Memory B cell (primary cell): ENCODE measurements at places on chromosomes 4 and X.
A peak's percentile ranks its signal among the peaks of the same experiment; 100 is the strongest.

GRCh38 chr4:160350944-160351343 lies 1248.1 kb downstream of the RAPGEF2 start:
- no peak overlapping the region for H3K27ac ChIP-seq
- H3K4me1 ChIP-seq, result no peaks in the 10 kb centered on the region
- H3K27me3 ChIP-seq, result no peaks in the 10 kb centered on the region
- DNase-seq, result no peak
- no peaks in the 10 kb centered on the region for H3K36me3 ChIP-seq

- DNase-seq, result no peak
- peaks cover 32% of the 10 kb centered on the region for H3K36me3 ChIP-seq
- H3K4me1 ChIP-seq, result no peaks in the 10 kb centered on the region
- no peak overlapping the region for H3K27ac ChIP-seq
- H3K4me3 ChIP-seq, result no peak overlapping the region
- no peaks in the 10 kb centered on the region for H3K27me3 ChIP-seq
Observed at GRCh38 chr4:870951-871350, 45.0 kb upstream of the CPLX1 start.

- no peaks in the 10 kb centered on the region for H3K27me3 ChIP-seq
- H3K4me3 ChIP-seq, result no peak overlapping the region
- H3K4me1 ChIP-seq, result no peaks in the 10 kb centered on the region
- no peak for DNase-seq
- H3K27ac ChIP-seq, result no peak overlapping the region
- H3K36me3 ChIP-seq, result no peaks in the 10 kb centered on the region
Observed at GRCh38 chr4:171342646-171343045, 470.6 kb upstream of the GALNTL6 start.

GRCh38 chr4:7988437-7988836 lies 48.8 kb upstream of the AFAP1 start:
- no peak overlapping the region for H3K27ac ChIP-seq
- peaks cover 2% of the 10 kb centered on the region for H3K4me1 ChIP-seq
- no peak for DNase-seq
- peaks cover 5% of the 10 kb centered on the region for H3K36me3 ChIP-seq

DNA sequence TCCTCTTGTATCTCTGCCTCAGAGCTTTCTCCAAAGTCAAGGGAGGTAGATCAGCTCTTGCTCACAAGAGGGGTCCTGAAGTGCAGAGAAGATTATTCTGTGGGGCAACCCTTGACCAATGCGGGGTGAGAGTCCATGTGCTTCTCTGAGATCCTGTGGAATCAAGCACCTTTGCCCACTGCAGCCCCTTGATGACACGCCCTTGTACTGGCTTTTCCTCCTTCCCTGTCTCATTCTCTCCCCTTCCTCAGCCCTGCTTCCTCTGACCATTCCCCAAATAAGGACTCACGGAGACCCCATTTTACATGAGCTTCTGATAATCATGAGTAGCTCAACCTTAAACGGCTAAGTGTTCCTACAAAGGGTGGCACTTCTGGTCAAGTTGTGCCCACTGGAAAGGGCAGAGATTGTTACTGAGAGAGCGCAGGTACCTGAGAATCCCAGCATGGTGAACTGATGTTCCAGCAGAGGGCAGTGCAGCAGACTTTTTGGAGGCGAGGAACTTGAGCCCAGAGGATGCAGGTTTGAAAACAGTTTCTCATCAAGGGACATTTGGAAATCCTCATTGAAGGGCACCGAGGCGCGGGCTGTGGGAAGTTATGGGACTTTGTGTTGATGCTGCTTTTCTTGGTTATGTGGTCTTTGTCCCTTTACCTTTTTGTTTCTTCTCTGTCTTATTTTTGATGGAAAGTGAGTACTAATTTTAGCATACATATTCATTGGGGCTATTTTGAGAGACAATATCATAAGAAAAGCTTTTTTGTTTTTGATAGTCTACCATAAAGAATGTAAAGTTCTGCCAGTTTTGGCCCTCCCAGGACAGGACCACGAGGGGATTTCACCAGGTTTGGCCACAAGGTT lies 201.3 kb downstream of the RBM46 start:
- no peaks in the 10 kb centered on the region for H3K4me1 ChIP-seq
- no peaks in the 10 kb centered on the region for H3K27me3 ChIP-seq
- H3K36me3 ChIP-seq, result no peaks in the 10 kb centered on the region
- DNase-seq, result peak; percentile 11
- H3K4me3 ChIP-seq, result no peak overlapping the region
- H3K27ac ChIP-seq, result no peak overlapping the region

DNA sequence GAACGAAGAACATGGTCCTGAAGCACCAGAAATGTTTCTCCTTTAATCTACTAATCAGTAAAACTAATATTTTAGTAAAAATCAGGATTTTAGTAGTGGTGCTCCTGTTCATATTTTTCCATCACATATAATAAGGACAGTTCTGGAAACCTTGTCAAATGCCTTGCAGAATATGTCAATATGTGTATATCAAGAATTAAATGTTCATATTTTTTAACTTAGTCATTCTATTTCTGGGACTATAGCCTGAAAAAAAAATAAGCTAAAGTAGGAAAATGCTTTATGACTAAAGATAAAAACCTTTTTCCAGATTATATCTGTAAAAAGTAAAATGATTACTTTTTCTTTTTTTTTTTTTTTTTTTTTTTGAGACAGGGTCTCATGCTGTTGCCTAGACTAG lies 65.1 kb downstream of the MAB21L2 start:
- peaks cover 3% of the 10 kb centered on the region for H3K4me1 ChIP-seq
- peaks cover 17% of the 10 kb centered on the region for H3K36me3 ChIP-seq

DNA sequence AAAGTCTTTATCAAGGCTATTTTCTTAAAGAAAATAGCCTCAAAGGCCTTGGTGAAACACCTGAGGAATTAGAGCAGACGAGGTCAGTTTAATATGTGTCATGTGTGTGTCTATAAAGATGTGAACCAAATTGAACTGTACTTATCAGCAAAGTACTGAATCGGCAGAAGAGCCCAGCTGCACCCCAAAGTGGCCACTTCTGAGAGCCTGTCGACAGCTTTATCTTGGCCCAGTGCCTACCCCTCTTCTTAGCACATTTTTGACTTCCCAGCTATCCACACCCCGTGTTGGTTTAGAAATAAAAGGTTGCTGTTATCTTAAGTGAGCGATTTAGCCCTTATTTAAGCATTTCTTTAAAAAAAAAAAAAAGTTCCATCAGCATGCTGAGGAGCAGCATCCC lies 329.7 kb downstream of the FBXW7 start:
- H3K4me3 ChIP-seq, result no peak overlapping the region
- peaks cover 24% of the 10 kb centered on the region for H3K27me3 ChIP-seq
- H3K36me3 ChIP-seq, result no peaks in the 10 kb centered on the region
- no peak for DNase-seq
- H3K4me1 ChIP-seq, result no peaks in the 10 kb centered on the region

GRCh38 chrX:50469206-50469605 lies 1.4 kb downstream of the DGKK start:
- peaks cover 5% of the 10 kb centered on the region for H3K4me1 ChIP-seq
- H3K27me3 ChIP-seq, result peaks cover 16% of the 10 kb centered on the region
- no peak overlapping the region for H3K27ac ChIP-seq
- H3K36me3 ChIP-seq, result no peaks in the 10 kb centered on the region
- no peak overlapping the region for H3K4me3 ChIP-seq
- no peak for DNase-seq

GRCh38 chrX:33339219-33339618 lies 127.9 kb upstream of the DMD start:
- no peaks in the 10 kb centered on the region for H3K4me1 ChIP-seq
- H3K27ac ChIP-seq, result no peak overlapping the region
- no peak overlapping the region for H3K4me3 ChIP-seq
- no peaks in the 10 kb centered on the region for H3K27me3 ChIP-seq
- H3K36me3 ChIP-seq, result no peaks in the 10 kb centered on the region
- no peak for DNase-seq

GRCh38 chr4:99436976-99437722 lies 2.0 kb upstream of the ADH7 start:
- no peak overlapping the region for H3K4me3 ChIP-seq
- DNase-seq, result no peak
- no peaks in the 10 kb centered on the region for H3K36me3 ChIP-seq
